ENCODE measurements at places on chromosomes 3 and 15. TPM values are rescaled to one million over a fixed set of nuclear protein-coding genes. Genes with fewer than 3 reads are reported as not detected.

The MELTF gene
- 8.7 TPM for total RNA-seq

DNA sequence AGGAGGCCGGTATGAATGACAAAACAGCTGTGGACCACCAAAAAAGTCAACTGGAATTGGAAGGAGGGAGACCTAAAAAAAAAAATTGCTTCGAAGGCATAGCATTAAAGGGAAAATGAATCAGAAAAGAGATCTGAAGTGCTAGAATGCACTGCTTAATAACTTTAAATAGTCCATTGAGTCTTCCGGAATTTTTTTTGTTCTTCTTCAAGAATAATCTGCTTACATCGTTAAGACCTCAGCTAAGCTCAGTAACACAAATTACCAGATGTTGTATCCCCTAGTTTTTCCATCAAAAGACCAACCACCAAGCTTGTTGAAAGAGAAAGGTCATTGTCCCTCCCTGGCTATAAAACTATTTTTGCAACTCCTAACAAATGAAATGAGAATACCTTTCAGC lies 560.5 kb downstream of the NR2F2 start:
- DNase-seq: no peak

GRCh38 chr15:63038926-63039673 lies 3.4 kb upstream of the TPM1 start:
- no peak for DNase-seq

DNA sequence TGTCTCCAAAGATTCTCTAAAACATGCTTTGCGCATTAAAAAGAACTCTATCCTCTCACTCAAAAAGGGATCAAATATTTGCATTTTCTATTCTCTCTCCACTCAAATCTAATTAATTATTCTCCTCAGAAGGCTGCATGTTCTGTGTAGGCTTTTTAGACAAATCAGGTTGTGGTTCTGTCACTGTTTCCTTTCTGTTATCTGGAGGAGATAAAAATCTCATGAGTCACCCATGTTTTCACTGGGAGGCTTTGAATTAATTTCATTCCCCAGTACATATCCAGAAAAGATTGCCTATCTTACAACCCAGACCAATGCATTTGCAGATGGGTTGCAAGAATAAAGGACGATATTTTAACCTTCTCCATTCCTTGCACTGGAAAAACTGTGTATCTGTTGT lies 446.5 kb downstream of the GRM7 start:
- DNase-seq: no peak

The CAMK1 gene
- 69.7 TPM for total RNA-seq

DNA sequence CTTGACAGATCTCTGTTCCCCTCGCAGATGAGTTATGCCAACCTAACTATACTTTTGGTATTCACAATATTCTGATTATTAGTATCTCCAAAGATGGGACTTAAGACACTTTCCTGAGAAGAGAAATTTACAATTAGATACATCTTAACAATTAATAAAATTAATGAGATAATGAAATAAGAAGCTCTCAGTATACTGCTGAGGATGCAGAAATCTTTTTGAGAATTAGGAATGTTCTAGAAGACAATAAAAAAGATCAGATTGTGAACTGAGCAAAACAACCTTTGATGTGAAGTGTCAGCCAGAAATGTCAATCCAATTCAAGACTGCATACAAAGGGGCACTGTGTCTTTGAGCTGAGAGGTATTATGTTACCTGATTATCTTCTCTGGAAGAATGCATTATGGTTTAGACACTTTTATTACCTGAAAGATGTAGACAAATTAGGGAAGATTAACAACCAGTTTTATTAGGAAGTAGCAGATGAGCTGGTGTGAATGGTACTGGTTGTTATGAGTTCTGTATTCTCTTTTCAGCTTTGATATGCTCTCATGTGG lies 262.9 kb downstream of the TIGIT start:
- DNase-seq: no peak

DNA sequence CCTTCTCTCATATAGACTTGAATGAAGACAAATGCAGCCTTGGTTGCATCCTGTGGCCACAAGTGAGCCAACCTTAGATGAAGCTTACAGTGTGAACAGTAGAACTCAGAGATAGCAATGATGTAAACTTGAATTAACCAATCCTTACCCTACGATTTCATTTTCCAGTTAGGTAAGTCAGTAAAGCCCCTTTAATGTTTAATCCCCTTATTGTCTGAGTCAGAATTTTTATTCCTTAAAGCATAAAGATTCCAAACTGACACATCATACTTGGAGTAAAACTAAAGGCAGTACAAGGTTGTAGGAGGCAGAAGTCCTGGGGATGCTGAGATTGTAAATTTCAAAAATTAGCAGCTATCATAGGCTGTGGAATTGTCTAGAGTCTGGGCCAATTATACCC lies 507.8 kb upstream of the DPH6 start:
- DNase-seq: no peak

DNA sequence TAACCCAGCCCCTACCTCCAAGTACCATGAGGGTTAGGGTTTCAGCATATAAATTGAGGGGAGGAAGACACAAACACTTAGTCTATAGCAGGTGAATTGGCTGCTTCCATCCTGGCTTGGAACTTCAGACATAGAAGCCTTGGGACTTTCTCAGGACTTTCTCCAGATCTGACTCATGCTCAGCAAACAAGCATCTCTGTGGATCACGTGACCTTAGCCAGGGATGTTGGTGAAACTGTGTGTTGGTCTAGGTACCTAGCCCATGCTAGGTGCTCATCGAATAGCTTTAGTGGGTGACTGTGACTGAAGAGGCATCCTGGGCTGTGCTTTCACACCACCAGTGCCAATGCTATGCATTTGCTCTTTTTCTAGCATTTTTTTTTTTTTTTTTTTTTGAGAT lies 58.9 kb downstream of the CD47 start:
- no peak for DNase-seq

DNA sequence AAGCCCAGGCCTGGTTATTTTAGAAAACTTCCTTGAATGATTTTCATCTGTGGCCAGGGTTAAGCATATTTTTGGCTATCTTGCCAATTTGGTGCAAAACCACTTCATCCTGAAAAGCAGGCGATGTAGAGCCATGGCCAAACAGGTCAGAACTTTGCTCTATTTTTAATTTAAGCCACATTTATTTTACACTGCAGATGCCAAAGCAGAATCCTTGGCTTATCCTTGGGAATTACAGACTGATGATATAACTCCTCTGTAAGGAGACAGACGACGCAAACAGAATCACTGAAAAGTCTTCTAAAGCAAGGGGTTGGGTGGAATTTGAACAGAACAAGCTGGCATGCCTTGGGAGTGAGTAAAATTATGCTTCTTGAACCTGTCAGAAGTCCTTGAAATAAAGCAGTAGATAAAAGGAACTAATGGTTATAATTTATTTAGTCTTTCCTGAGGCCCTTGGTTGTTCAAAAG lies 121.9 kb downstream of the CHST2 start:
- no peak for DNase-seq

The C3orf52 gene
- 8.8 TPM for total RNA-seq

The NTRK3 gene
- 84.9 TPM for total RNA-seq

GRCh38 chr3:54999811-55000210 lies 72.0 kb upstream of the LRTM1 start:
- DNase-seq: no peak

The KLHDC8B gene
- 22.4 TPM for total RNA-seq

- no peak for DNase-seq
Measured at GRCh38 chr3:64541803-64542202, 146.0 kb downstream of the ADAMTS9 start.

The EOGT gene
- total RNA-seq: 148 TPM

The LIPC gene
- total RNA-seq: not detected

DNA sequence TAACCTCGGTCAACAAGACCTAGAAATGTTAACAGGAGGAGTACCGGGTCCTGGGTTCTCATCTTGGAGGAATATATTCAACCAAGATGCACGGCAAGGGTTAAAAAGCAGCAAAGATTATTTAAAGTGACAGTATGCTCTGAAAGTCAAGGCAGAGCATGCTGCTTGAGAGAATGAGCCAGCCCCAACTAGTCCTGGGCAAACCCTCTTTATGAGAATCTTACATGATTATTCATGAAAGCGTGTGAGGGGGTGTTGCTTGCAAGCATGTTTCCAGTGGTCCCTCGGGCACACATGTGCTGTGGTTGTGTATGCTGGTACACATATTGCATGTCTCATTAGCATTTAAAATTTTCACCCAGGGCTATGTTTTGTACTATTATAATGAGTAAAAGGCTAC lies 1445.6 kb downstream of the SI start:
- DNase-seq: no peak

GRCh38 chr3:23076437-23076836 lies 126.7 kb upstream of the UBE2E2 start:
- no peak for DNase-seq

DNA sequence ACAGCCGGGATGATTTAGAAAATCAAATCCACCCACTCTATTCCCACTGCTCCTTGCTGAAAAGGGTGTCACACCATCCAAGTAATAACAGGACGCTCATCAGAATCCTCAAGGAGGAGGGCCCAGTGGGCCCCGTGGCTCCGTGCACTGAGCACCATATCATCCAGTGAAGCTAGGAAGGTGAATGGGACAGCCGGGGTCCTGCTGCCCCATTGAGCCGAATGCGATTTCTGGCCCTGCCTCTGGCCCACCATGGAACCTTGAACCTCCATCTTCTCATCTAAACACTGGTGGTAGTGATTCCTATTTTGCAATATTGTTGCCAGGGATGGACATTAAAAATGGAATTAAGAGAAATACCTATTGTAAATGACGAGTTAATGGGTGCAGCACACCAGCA lies 99.1 kb upstream of the SLC6A11 start:
- no peak for DNase-seq

DNA sequence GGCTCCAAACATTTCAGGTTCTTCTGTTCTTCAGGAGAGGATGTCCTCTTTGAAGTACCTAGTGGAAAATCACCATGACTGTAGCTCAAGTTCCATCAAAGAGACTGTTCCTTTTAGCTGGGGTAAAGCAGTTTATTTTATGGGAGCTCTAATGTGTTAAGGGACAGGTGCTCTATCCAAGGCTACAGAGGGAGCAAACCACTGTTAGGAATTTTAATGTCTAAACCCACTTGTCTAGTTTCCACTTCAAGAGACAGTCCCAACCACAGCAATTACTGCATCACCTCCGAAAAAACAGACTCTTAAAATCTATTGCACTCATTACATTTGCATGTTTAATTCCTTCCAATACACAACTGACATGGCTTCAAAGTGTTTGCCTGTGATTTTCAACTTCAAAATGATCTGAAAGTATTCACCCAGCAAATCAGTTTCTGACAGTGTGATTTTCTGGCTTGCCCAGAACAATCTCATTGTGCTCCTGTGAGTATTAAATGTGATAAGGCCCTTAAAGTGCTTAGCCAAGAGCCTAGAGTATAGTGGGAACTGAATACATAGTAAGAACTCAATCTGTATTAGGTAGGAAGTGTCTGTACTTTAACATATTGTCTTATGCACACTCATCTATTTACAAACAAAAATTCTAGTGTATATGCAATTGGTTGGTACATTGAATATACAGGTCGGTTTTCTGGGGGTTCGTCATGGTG lies 266.5 kb upstream of the CCDC54 start:
- DNase-seq: no peak

DNA sequence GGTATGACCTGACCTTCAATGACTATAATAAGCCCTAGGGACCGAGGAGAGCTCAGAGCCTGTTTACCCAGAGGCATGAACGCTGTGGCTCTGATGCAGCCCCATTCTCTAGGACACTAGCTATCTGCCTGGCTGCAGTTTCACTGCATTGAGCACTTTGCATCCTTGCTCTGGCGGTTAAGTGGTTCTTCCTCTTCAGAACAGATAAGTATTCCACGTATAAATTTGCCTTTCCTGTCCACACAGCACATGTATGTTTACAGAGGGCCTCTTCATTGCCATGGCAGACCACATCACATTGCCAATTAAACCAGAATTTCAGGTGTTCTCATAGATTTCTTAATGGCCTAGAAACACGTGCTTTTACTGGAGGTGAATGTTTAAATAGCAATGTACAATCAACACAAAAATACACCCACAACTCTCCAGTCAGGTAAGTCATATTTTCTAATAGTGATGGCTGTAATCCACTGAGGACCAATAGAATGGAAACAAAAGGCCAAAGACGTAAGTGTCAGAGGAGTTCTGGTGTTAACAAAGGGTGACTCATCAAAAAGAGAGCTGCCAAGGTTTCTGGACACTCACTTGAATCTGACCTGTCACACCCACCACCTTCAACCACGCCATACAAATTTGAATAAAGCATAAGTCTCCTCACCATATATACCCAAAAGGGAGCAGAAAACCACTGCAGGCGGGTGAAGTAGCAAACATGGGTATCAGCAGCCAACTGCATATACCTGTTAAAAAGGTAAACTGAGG lies 553.4 kb downstream of the OCA2 start:
- no peak for DNase-seq

DNA sequence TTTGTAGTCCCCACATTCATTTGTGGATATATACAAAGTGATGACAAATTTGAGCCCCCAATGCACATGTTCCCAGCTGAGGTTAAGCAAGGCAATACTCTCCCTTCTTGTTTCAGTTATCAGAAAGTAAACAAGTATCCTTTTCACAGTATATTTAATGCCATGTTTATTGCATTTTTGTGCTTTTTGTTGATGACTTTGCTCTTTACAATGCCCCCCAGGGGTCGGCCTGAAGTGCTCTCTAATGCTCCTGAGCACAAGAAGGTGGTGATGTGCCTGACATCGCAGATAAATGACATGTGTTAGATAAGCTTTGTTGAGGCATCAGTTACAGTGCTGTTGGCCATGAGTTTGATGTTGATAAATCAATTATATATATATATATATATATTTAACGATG lies 57.7 kb upstream of the THSD4 start:
- DNase-seq: no peak

DNA sequence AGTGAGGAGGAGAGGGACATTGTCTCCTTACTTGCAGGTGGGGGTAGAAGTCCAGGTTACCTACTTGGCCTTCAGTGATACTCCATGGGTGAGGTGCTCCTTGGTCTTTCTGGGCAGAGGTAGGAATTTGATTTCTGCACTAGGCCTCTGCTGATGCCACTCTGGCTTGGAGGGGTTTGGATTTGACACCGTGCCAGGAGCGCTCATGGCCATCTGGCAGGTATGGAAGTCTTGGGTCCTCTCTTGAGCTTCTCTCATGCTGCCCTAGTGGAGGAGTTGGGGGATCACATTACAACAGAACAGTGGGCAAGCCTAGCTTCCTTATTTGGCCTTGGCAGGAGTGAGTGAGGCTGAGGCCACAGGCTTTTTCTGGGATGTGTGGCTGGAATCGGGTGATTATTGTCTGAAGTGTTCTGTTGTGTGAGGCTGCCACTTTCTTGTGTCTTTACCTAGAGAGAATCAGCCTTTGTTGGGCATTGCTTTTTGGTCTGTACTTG lies 525.0 kb downstream of the GABRG3 start:
- DNase-seq: no peak

All from thoracic aorta (tissue), 2 donors.